ENCODE measurements at places on chromosomes 6 and 20.

GRCh38 chr20:59972037-59972801, 14.0 kb downstream of the CDH26 start:
- DNase-seq, result no peak

- peak; percentile 60 for DNase-seq
Measured at GRCh38 chr6:37303891-37304503, 46.1 kb upstream of the TMEM217 start.

DNA sequence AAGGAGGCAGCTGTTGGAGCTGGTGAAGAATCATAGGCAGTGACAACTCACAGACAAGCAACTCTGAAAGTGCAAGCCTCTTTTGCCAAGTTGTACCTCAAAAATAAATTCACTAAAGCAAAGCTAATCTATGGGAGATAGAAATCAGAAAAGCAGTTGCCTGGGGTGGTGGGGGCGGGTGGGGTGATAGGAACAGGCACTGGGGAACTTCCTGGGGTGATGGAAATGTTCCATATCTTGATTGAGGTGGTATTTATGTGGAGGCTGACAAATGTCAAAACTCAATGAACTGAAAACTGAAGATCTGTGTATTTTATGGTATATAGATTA, 52.4 kb downstream of the ATP9A start:
- no peak for DNase-seq

GRCh38 chr6:100440935-100441334, 23.8 kb downstream of the SIM1 start:
- DNase-seq, result no peak

DNA sequence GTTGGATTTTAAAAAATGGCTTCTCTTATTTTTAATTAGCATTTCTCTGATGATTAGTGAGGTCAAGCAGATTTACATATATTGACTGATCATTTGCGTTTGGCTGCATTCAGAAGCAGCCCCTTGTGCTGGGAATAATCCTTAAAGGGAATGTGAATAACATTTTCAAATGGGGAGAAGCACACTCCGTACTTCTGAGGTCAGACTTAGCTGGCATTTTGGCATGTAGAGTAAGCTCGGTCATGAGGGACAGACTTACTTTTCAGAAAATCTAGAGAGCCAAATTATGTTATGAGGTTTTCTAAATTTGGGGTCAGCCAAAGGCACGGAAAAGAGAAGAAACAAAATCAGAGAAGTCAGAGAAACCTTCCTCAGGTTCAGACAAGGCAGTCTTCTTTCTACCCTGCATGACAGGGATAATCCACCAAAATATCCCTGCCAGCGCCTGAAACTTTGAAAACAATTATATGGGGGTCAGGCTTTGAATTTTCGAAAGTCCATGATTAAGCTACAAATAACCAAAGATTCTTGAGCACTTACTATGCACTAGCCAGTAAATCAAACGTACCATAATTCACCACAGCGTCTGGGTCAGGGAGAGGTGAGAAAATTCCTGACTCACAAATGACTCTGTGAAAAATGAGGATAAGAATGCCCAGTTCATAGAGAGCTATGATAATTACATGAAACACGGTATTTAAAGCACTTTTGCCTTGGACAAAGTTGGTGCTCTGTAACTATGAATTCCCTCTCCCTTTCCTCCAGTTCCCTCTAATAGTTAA, 44.9 kb downstream of the ADAT2 start:
- no peak for DNase-seq

DNA sequence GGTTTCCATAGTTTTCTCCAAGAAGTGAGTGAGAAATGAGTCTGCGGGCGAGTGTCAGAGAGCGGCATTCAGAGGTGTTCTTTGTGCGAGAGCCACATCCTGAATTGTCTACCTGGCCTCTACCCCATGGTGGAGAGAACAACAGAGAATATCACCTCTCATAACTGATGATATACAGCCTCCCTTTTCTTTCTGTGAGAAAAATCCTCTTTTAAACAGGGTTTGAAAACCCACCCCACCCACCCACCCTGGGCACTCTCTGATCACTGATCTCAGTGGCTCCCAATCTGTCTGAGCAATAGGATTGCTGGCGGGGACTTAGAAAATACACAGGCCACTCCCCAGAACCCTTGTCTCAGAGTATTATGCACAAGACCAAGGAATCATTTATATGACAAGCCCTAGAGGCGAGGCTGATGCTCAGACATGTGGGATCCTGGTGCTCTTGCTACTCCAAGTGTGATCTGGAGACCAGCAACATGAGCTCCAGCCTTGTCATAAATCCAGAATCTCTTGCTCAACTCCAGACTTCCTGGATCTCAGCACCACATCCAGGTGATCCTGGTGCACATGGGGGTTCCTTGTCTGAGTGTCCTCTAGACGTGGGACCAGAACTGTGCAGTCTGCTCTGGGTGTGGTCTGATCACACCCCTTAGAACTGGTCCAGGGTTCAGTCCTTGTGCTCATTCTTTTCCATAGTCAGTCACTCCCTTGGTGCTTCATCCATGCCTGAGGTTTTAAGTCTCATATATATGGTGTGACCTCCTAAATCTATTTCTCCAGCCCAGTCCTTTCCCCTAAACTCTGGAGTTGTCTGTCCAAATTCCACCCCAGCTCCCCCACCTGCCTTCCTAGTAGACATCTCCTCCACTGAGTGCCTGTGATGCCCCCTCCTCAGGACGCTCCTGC, 5.3 kb downstream of the HLA-B start:
- DNase-seq, result no peak

- DNase-seq, result no peak
Measured at GRCh38 chr20:8631271-8631670, 437.6 kb upstream of the PLCB4 start.

DNA sequence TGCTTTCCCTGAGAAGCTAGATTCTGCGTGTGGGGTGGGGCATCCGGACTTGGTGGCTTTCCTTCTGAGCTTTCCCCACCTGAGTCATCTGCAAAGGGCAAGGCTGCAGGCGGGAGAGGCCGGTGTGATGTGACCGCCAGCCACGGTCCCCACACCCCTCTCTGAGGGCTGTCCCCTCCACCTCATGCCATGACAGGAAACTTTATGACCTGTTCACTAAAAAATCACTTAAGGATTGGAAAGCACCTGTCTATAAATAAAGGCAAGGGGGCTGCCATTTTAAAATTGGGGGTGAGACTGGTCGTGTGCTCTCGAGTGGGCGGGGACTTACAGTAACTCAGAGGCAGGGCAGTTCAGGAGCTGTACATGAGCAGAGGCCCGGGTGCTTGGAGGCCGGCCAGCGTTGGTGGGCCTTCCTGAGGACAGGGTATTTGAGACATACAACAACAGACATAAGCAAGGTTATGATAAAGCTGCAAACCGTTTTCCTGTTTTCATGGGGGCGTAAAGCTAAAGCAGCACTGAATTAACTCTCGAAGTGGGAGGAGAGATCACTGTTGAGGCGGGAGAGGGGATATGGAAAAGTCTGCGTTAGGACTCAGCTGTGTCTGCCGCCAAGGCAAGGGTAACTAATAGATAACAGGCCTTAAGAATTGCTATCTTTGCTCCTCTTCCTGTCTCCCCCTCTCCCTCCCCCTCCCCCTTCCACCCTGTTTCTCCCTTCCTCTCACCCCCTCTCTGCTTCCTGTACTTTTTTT, 16.1 kb upstream of the SERPINB1 start:
- peak; percentile 86 for DNase-seq

GRCh38 chr6:139174961-139175360, 40.1 kb downstream of the HECA start:
- DNase-seq, result no peak

DNA sequence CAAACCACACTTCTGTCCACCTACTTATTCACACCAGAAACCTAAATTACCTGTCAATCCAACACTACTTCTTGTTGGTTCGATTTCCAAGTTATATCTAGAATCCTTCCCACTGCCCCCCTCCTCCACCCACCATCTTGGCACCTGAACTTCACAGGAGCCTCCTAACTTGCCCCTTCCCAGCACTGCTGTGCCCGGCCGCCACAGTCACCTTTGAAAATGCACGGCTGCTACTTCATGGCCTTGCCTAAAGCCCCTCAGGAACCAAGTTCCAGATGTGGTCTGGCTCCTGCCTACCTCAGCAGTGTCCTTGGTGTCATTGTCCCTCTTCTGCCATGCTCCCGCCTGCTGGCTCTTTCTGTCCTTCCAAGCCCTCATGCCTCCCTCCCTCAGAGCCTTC, 31.2 kb downstream of the PKIG start:
- DNase-seq, result no peak

- no peak for DNase-seq
Measured at GRCh38 chr6:144530118-144530517, 245.0 kb downstream of the UTRN start.

- DNase-seq, result no peak
Measured at GRCh38 chr6:162443101-162443500, 284.5 kb downstream of the PRKN start.

DNA sequence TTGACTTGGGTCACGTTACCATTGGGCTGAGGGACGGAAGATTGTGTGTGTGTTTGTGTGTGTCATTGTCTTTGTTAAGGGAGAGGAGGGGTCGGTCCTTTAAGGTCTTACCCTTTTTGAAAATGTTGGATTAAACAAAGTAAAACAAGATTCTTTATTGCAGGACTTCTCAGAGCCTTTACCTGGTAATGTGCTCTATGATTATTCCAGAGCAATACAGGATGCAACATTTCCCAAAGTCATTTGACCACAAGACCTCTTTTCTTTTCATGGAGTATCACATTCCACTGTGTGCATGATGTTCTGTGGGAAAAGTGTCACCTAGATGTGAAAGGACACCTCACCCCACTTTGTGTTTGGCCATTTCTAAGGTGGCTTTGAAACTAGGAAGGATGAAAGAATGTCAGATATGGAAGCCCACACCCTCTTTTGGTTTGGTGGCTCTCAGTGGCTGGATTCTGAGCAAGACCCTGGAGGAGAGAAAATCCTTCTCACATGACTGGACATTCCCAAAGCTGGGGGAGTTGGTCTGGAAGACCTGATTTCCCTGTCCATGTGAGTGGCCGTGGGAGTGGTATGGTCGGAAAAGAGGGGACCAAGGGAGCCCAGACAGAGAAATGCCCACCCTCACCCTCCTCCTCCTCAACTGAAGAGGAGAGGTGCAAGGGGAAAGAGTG, 18.2 kb upstream of the ZNF831 start:
- no peak for DNase-seq

GRCh38 chr6:144989319-144990107, 704.4 kb downstream of the UTRN start:
- DNase-seq, result peak; percentile 4

DNA sequence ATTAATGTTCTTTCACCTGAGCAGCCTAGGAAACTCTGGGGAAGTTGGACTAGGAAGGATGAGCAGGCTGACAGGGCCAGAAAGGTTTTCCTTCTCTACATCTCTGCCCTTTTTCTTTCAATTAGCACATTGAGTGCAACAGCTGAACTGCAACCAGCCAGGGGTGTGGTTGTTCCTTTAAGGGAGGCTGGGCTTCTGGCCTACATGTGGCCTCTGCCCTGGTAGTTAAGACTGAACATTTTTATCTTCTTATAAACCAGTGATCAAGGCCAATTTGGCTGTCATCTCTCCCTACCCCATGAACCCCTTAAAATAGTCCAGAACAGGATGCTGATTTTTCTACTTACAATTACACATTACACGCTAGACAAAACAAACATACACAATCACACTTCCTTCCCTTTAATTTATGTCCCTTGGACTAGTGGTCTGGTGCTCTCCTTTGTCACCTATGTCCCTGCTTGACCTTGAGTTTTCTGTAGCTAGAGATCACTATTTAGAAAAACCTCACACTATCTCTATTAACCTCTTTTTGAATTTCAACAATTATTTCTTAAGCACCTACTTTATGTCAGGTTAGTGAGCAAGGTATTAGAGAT, 60.3 kb downstream of the RNF217 start:
- DNase-seq, result no peak

DNA sequence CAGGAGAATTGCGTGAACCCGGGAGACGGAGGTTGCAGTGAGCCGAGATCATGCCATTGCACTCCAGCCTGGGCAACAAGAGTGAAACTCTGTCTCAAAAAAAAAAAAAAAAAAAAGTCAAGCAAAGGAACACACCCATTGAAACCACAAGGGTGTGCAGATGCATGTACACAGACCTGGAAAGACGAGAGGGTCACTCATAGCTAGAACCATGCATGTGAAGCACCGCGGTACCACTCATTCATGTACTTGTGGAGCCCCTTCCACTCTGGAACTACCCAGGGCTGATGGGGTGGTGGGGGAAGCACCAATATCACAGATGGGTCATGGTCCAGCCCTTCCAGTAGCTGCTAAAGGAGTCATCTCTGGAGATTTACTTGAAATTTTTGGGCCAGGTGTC, 7.4 kb upstream of the TJAP1 start:
- no peak for DNase-seq

DNA sequence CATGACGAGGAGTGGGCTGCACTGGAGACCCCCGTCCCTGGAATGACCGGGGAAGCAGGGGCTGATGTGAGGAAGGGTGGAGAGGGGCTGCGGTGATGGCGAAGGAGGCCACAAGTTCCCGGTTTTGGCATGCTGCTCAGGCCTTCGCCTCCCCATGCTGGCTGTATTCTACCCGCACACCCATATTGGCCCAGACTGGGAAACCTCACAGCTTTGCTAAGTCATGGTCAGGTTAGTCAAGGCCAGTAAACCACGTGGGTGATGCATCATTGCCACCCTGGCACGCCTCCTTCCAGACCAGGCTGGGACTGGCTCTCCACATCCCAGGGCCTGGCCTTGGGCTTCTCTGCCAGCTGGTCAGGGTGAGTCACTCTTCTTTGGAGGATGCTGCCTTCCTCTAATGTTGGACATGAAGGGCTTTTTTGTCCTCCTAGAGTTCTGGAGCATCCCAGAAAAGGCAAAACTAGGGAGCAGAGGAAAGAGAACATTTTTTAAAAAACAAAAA, 53.8 kb downstream of the PCNA start:
- peak; percentile 81 for DNase-seq

DNA sequence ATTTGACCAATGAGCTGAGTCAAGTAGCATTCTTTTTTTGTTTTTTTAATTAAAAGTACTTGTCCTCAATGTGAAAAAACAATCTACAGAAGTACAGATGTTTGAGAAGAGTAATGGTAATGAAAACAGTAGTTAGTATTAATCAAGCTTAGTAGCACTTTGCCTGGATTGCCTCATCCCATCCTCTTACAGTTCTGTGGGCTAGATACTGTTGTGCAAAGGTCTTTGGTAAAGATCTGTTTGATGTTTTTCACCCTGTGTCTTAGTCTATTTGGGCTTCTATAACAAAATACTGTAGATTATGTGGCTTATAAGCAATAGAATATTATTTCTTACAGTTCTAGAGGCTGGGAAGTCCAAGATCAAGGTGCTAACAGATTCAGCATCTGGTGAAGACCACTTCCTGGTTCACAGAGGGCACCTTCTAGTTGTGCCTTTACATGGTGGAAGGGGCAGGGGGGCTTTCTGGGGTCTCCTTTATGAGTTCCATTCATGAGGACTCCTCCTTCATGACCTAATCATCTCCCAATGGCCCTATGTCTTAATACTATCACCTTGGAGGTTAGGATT, 84.3 kb downstream of the SHLD1 start:
- DNase-seq, result no peak

DNA sequence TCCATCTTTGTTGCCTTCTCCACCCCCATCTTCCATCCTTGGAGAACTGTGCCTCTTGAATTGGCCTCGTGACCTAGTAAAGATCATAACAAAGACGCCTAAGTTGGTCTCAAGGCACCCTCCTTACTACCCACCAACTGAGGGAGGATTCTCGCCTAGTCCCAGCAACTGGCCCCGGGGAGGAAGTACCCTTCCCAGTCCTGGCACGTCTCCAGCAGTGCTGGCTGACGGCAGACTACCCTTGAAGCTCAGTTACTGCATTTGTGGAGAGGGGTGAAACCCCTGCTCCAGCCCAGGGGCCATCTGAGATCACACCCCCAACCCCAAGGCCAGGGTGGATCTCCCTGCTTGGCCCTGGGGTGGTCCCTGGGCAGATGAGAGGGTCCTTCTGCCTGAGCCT, 2.1 kb upstream of the OSBPL2 start:
- no peak for DNase-seq
